ENCODE measurements at places on chromosomes 3 and 15.
A peak's percentile ranks its signal among the peaks of the same experiment; 100 is the strongest.

GRCh38 chr3:182509844-182510460 is 283.4 kb upstream of the ATP11B start:
- no peak for DNase-seq

- no peak for DNase-seq
These were observed 91.2 kb upstream of the NAALADL2 start for GRCh38 chr3:174767853-174768382.

GRCh38 chr3:38404286-38404685 is 49.4 kb upstream of the ACVR2B start:
- peak; percentile 64 for DNase-seq

- DNase-seq = no peak
These were observed 375.9 kb downstream of the MCTP2 start for GRCh38 chr15:94607176-94607654.

- DNase-seq = no peak
These were observed 47.2 kb upstream of the CNTN3 start for GRCh38 chr3:74661672-74662071.

GRCh38 chr3:51705276-51706020 is 1.4 kb upstream of the GRM2 start:
- no peak for DNase-seq

DNA sequence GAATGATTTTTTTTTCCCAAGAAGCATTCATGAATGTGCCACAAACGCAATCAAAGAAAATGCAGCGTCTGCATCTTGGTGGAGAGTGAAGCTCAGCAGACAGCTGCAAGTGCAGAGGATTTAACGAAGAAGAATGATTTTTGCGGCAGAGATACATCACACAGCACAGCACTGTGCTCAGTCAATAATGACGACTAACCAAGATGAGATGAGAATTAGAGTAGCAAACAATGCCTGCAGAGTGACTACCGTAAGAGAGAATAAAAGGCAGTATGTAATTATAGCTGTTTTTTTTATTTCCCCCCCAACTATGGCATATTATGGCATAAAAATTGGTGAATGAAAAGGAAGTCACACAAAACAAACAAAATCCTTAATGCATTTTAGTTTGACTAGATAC is 218.0 kb upstream of the ROBO1 start:
- DNase-seq = no peak

- no peak for DNase-seq
These were observed 19.7 kb upstream of the ZNF280D start for GRCh38 chr15:56752986-56753385.

DNA sequence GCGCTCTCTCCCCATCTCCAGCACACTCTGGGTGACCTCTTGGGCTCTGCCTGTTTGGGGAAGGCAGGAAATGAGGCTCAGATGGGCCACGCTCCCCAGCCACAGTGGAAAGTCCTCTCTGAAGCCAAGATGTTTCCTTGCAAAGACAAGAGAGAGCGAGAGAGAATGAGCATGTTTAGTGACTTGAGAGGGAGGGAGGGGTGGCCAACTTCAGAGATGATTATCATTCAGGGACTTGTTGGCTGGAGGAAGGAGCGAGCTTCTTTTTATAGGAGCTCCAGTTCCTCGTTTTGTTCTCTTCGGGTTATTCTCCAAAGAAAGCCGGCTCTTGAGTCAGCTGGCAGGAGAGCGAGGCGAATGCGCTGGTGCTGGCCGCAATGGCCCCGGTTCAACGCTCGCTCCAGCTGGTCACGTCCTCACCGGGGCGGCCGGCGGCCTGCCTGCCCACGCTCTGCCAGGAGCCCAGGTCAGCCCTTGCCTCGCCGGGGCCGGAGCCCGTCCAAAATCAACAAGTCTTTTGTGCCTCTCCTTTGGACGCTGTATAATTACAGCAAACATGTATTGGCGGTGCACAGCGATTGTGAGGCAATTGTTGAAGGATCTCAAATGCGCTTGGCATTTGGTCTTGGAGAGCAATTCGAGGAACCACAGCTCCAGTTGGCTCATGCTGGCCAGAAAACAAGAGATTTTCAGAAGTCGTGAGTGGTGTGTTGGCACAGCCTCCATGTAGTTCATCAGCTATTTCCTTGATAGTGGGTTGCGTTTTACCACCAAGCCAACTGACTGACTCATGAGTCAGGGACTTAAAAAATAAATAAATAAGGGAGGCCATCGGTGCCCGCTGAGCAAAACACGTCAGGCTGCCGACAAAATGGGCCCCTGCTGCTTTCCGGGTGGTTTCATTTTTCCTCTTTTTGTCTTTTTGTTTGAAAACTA is 288.6 kb downstream of the UACA start:
- peak; percentile 86 for DNase-seq

GRCh38 chr3:148229107-148229506 is 468.6 kb upstream of the AGTR1 start:
- no peak for DNase-seq

DNA sequence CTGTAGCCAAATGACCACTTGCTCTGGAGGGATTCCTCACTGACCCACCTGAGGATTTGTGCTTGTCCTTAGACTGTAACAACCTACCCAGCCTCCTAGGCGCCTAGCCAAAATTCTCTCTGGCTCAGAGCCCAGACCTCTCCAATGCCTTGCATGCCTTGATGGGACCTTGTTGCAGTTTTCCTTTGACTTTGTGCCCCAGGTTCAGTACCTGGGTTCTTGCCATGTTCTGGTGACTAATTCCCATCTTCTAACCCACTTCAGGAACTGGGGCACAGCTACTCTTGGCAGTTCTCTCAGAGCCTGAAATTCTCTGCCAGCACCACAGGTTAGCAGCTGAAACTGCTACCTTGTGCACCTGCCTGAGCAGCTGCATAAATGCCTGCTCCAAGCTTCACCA is 27.0 kb upstream of the UBE3A start:
- DNase-seq = no peak

GRCh38 chr3:98710067-98710659 is 53.0 kb upstream of the ST3GAL6 start:
- DNase-seq = no peak

DNA sequence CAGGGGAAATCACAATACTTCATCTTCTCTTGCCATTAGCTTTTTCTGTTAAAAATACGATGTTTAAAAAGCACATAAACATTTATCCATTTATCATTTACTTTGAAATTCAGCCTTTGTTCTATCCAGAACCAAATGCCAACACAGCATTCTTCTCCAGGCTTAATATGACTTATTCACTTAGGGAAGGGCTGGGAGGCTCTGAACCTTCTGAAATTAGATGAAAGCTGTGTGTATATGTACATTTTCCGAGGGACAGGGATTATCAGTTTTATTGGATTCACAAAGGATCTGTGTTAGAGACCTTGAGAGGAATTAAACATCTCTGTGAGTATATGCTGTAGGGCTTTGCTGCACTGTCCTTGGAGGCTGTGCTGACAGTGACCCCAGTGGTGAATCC is 210.6 kb upstream of the UBE3A start:
- no peak for DNase-seq

GRCh38 chr3:175187586-175187985 is 328.5 kb downstream of the NAALADL2 start:
- no peak for DNase-seq

GRCh38 chr15:101407439-101407838 is 82.1 kb downstream of the PCSK6 start:
- DNase-seq = no peak

DNA sequence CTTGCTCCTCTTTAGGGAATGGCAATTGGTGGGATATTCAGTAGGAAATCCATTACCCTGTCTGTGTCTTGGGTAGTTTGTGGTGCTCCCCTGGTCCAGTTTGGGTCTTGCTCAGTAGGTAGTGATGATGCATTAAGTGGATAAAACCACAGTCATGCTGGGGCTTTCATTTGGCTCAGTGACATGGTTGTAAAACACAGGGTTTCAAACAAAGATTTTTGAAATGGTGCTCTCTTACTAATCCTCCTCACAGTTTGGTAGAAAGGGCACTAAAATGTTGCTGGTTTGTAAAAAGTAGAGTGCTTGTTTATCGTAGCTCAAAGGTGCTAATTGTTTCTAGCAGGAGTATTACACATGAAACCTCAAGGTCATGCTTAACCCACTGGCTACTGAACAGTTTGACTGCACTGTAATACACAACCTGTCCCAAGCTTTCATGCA is 22.9 kb downstream of the BBX start:
- DNase-seq = no peak

DNA sequence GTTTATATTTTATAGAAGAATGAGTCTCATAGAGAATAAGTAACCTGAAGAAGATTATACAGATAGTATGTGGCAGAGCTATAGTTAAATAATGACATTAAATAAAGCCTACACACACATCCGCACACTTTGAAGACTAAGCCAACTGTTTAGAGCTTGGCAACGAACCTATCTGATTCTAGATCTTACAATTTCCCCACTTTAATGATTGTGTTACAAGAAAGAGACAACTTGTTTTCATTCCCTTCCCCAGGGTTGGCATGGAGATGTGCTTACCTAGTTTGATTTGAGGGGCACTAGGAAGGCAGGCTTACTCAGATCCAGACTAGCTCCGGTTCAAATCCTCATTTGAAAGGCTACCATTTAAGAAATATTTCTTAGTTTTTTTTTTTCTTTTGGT is 61.9 kb upstream of the CBLB start:
- DNase-seq = no peak

GRCh38 chr3:151564261-151564660 is 103.4 kb upstream of the IGSF10 start:
- DNase-seq = no peak

GRCh38 chr3:168030577-168030976 is 65.1 kb downstream of the GOLIM4 start:
- no peak for DNase-seq

DNA sequence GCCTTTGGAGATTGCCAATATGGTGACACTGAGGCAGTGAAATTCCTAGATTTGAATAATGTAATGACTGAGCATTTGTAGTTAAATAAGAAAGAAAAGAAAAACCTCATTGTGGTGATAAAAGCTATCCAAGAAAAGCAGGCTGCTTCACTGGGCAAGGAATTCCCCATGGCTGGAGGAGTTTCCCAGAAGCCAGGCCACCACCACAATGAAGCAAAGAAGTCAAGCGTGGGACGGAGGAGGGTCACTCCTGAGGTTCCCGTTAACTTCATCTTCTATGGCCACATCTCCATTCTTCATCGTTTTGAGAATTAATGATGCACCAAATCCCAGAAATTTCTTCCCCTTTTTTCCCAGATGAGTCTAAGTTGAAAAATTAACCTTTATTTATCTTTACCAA is 185.8 kb upstream of the BCL6 start:
- no peak for DNase-seq

- peak; percentile 63 for DNase-seq
These were observed 79.8 kb downstream of the FOXP1 start for GRCh38 chr3:71503525-71504249.

DNA sequence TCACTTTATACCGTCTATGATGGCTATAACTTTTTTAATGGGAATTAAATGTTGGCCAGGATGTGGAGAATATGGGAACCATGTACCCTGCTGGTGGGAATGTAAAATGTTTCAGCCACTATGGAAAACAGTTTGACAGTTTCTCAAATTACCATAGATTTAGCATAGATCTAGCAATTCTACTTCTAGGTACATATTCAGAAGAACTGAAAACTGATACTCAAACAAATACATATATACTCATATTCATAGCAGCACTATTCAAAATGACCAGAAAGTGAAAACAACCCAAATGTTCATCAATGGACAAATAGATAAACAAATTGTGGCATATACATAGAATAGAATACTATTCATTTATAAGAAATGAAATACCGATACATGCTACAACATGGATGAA is 539.4 kb downstream of the IGSF11 start:
- no peak for DNase-seq

GRCh38 chr3:127027811-127028548 is 45.1 kb downstream of the PLXNA1 start:
- DNase-seq = no peak

GRCh38 chr3:187954516-187954872 is 199.5 kb upstream of the LPP start:
- no peak for DNase-seq

DNA sequence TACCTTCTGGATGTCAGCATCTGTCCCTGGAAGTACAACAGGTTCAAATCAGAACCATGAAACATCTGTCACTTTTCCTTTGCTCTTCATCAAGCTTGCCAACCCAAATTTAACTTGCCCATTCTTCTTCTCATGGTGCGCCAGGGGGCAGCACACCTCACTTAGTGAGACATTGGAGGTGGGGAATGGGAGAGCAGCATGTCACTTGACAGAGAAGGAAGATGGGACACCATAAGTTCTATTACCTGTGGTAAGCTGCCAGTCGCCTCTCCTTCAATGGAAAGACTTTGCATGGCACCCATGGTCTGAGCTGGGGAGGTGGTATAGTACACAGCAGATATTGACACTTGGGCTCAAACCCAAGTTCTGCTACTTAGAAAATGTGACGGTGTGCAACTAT is 2.9 kb downstream of the SCN5A start:
- no peak for DNase-seq

GRCh38 chr3:10116138-10116460 is 624 bp downstream of the BRK1 start:
- peak; percentile 17 for DNase-seq

DNA sequence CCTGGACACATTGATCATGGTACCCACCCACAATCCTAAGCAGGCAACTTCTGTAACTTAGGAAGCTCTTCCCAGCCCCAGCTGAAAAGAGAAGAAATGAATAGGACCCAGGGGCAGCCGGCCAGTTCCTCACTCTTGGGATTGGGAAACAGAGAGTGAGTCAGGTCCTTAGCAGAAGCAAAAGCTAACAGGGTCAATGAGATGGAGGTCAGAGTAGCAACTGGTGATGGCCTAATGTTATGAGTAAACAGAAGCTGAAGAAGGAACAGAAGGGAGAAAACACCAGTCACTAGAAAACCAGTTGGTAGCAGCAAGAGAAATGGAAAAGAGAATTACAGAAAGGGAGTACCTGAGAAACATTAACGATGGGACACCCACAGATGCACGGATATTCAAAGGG is 20.0 kb downstream of the RIOX2 start:
- no peak for DNase-seq

GRCh38 chr3:81003008-81003645 is 758.3 kb downstream of the GBE1 start:
- DNase-seq = no peak

GRCh38 chr3:15151166-15151565 is 52.2 kb upstream of the RBSN start:
- no peak for DNase-seq

- peak; percentile 63 for DNase-seq
These were observed 57.9 kb downstream of the RPL22L1 start for GRCh38 chr3:170811928-170812591.

All from non-pigmented ciliary epithelial cell (primary cell).